Left kidney (tissue), 8 donors: ENCODE measurements at places on chromosomes 16 and 17. TPM values are rescaled to one million over a fixed set of nuclear protein-coding genes. Genes with fewer than 3 reads are reported as not detected.
A peak's percentile ranks its signal among the peaks of the same experiment; 100 is the strongest.

GRCh38 chr16:81585785-81586184 lies 141.2 kb downstream of the CMIP start:
- no peak for DNase-seq

DNA sequence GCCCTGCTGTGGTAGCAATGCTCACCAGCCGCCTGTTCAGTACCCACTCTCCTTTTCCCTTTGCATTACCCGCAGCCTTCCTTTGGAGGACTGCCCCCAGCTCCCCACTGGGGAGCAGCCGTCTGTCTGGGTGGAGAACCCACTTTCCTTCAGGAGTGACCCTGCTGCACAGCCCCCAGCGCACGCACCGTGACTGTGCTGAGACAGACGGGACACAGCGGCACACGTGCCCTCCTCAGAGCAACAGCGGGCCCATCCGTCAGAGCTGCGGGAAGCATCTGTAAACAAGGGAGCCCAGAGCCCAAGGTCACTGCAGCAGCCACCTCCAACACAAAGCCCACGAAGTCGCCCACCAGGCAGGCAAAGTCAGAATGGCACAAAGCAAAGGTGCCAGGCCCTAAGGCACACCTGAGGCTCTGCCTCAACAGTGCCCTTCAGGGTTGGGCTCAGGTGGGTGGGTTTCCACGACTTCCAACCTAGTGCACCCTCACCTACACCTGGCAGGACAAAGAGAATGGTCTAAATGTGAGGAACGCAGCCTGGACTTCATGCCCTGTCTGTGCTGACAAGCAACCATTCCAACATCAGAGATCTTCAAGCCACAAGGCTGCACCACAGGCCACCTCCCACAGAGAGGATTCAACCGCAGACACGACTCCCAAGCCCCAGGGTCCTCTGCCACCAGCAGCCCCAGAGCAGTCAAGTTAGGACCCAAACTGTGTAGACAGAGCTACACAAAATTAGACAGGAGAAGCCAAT lies 9.9 kb downstream of the AXIN1 start:
- DNase-seq = no peak

DNA sequence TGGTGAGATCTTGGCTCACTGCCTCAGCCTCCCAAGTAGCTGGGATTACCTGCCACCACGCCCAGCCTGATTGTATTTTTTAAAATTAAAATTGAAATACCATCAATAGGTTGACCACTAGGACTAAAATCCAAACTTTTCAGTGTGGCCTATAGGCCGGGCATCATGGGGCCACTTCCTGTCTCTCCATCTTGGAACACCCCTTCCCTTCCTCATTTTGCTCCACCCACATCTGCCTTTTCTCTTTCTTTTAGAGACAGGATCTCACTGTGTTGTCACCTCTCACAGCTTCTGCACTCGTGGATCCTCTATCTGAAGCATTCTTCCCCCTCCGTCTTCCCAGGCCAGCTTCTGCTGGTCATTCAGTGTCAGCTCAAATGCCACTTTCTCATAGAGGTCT lies 57.0 kb downstream of the BMERB1 start:
- no peak for DNase-seq

- DNase-seq = no peak
Measured at GRCh38 chr17:62715882-62716390, 88.5 kb downstream of the MRC2 start.

GRCh38 chr16:76193906-76194615 lies 83.1 kb upstream of the CNTNAP4 start:
- peak; percentile 15 for DNase-seq

DNA sequence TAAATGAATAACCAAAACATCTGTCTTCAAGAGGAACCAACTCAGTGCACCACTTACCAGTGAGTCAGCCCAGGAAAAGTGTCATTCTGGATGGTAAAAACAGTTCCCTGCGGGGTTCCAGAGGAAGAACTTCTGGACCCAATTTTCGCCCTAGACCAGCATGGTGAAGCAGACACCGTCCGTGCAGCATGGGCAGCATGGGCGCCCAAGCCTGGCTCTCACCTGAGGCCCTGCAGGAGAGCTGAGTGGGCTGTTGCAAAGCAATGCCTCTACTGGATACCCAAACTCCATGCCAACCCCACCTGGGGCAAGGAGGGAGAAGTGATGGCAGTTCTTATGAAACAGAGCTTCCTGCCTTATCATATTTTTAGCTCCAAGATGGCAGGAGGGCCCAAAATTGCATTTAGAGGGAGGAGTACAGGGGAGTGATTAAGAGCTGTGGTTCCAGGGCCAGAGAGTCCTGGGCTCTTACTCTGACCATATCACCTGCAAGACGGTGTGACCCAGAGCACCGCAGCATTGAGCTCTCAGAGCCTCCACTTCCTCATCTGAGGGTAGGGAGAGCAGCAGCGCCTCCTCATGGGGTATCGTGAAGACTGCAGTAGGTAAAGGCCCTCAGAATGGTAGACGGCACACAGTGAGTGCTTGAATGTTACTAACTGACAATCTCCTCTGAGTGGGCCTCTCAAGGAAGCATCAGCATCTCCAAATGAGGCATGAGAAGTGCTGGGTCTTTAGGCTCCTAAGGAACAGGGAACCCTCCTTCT lies 16.6 kb upstream of the INPP5K start:
- DNase-seq = no peak

The CAVIN1 gene
- polyA plus RNA-seq = 47.4 TPM

DNA sequence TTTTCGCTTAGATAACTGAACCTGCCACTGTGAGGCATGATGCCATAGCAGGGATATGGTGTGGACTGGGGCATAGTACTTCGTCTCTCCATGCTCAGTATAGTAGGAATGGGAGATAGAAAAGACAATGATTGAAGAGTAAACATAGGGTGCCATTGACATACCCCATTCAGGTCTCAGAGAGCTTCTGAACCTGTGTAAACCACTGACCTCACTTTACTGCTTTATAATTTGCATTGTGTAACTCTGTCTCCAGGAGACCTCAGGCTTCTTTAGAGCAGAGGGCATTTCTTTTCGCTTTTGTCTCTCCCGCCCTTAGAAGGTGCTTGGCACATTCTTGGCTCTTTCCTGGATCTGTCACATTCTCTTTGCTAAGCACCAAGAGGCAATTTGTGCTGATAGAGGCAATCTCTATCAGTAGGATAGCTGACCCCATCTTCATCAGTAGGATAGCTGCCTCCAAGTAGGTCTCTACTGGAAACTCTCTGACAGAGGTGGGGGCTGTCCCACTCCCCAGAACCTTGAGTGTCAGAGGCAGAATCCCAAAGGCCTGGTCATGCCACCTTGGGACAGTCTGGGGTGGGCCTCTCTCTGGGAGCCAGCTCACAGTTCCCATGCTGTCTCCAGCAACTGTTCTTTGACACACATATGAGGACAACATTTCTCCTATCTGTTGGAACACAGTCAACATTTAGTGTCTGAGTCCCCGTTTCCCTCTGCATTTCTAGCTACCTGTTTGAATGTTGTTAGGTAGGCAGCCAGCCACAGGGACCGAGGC lies 181.9 kb downstream of the UTP18 start:
- DNase-seq = no peak

GRCh38 chr16:68499006-68499405 lies 40.1 kb upstream of the ZFP90 start:
- DNase-seq = no peak

DNA sequence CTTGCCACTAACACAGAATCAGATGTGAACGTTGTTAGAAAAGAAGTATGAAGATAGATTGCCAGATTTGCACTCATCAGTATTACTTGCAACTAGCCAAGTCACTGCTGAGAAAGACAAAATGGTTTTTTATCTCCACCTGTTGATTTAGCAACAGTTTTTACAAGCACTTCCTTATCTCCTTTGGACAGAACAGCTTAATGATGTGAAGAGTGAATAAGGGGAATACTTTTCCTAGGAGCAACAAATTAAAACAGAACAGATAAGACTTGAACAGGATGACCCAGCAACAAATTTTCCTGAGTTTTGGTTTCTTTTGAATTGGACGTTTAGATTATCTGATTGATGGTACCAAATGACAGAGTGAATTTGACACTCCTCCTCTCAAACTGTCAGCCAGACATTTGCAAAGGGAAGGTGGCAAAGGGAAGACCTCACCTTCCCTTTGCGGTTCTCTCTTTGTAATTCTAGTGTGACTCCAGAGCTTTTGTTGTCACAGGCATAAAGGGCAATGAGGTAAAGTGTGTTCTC lies 130.6 kb downstream of the NLK start:
- peak; percentile 19 for DNase-seq

GRCh38 chr17:77839698-77840512 lies 118.6 kb upstream of the TNRC6C start:
- DNase-seq = no peak

DNA sequence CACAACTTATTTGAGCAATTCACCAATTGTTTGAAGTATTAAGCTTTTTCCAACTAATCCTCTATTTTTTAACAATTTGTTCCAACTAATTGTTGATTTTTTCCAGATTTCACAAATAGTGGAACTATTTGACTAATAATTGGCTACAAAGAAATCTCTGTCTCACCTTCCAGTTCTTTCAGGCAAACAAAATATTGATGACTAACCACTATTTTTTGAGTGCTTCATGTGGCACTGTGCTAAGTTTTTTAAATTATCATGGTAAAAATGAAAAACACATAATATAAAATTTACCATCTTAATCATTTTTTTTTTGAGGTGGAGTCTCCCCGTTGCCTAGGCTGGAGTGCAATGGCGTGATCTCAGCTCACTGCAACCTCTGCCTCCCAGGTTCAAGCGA lies 24.6 kb upstream of the GRIN2A start:
- DNase-seq = no peak

The OR2C1 gene
- polyA plus RNA-seq = 1.3 TPM

GRCh38 chr17:8470447-8471047 lies 34.9 kb downstream of the NDEL1 start:
- DNase-seq = no peak

- DNase-seq = no peak
Measured at GRCh38 chr16:54153240-54153934, 133.2 kb downstream of the IRX3 start.

- peak; percentile 99 for DNase-seq
Measured at GRCh38 chr17:59154721-59155438, at the start of gene SKA2. SKA2 (minus strand) TSS chr17:59155186; CDS start chr17:59155163, 23 bp downstream.

The KRT31 gene
- not detected for polyA plus RNA-seq

GRCh38 chr17:74240618-74241205 lies 27.3 kb downstream of the TTYH2 start:
- peak; percentile 36 for DNase-seq

The NPIPB6 gene
- polyA plus RNA-seq = 3.8 TPM

- DNase-seq = no peak
Measured at GRCh38 chr16:9528511-9529079, 437.2 kb downstream of the HAPSTR1 start.

The UNC13D gene
- 5.4 TPM for polyA plus RNA-seq

GRCh38 chr17:54771409-54771915 lies 129.2 kb upstream of the TOM1L1 start:
- no peak for DNase-seq

- DNase-seq = peak; percentile 66
Measured at GRCh38 chr16:81778861-81779535, at the start of gene PLCG2. PLCG2 (plus strand) TSS chr16:81779291; CDS start chr16:81785990, 6,699 bp downstream.

- no peak for DNase-seq
Measured at GRCh38 chr16:2786061-2786825, 1.1 kb downstream of the PRSS33 start.

DNA sequence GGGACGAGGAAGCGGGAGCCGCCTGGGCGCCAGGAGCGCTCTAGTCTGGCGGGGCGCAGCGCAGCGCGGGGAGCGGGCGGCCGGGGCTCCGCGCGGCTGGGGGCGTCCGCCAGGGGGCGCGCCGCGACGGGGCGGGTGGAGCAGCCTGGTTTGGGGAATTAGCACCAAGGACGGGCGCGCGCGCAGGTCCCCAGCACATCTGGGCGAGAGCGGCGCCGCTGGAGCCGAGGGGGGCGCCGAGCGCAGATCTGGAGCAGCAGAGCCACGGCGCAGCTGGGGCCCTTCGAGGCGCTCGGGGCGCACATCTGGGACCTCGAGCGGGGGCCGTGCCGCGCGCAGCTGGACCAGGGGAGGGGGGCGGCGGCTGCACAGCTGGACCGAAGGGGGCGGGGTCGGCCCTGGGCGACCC lies at the start of gene NXPH3:
Gene NXPH3, plus strand, starts transcription at position 193 of the 409 bp plus-strand sequence. CDS start 349 bp downstream, outside the sequence.
- peak; percentile 45 for DNase-seq

GRCh38 chr17:74807925-74808324 lies 31.8 kb upstream of the NAT9 start:
- no peak for DNase-seq

DNA sequence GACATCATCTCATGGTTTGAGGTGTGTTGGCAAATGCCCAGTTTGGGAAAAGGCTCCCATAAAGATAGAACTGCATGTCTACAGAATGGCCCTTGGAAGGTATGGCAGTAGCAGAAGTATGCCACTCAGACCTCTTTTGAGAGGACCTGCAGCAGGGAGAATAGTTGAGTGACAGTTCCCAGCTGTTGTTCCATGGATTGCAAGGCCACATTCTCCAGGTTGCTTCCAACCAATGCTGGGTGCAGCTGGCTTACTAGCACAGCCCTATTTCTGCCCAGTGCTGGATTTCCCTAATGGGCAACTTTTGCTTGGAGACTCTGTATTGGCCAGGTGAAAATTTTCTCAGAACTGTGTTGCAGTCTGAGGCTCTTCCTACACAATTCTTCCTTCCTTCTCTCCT lies 266.2 kb downstream of the UTP18 start:
- DNase-seq = no peak

The TP53TG3 gene
- polyA plus RNA-seq = not detected

DNA sequence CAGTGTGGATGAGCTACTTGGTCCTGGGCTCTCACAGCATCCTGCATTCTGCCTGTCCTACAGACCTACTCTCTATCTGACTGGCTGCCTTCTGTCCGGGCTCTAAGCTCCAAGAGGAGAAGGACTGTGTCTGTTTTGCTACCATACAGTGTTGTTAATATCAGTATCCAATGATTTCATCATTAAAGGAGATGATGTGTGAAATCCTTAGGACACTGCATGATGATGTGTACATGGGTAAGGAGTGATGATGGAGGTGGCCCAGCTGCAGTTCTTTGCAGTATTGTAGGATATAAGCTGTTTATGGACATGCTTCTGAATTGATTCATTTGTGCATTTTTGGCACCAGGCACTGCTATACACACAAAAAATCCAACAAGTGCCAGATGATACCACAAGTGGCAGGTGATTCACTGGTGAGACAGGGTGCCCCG lies 536.9 kb upstream of the CDH11 start:
- no peak for DNase-seq

GRCh38 chr17:78817123-78817522 lies 23.5 kb downstream of the USP36 start:
- no peak for DNase-seq

DNA sequence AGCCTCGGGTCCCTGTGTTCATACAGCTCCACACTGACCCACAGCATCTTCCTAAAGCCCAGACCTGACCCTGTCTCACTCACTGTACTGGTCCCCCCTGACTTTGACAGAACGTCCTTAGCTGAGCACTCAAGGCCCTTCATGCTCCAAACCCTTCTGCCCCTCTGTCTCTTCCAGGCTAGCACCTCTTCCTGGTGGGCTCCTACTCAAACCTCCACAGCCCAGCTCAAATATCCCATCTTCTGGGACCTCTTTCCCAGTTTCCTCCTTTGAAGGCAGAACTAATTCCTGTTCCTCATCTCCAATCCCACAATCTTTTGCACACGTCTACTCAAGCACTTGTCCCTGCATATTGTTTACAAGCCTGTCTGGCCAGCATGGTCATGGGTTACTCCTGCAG lies 8.8 kb downstream of the GRIN2C start:
- no peak for DNase-seq

- no peak for DNase-seq
Measured at GRCh38 chr16:3595110-3595486, 16.3 kb downstream of the SLX4 start.

The NHLRC4 gene
- polyA plus RNA-seq = 4.7 TPM

- peak; percentile 65 for DNase-seq
Measured at GRCh38 chr16:88533932-88534637, 36.1 kb upstream of the ZC3H18 start.

GRCh38 chr17:3534881-3535252 lies 22.7 kb downstream of the TRPV3 start:
- no peak for DNase-seq

The SMIM5 gene
- polyA plus RNA-seq = 5.1 TPM
